ENCODE measurements at places on chromosomes 7 and 10. TPM values are rescaled to one million over a fixed set of nuclear protein-coding genes. Genes with fewer than 3 reads are reported as not detected.

DNA sequence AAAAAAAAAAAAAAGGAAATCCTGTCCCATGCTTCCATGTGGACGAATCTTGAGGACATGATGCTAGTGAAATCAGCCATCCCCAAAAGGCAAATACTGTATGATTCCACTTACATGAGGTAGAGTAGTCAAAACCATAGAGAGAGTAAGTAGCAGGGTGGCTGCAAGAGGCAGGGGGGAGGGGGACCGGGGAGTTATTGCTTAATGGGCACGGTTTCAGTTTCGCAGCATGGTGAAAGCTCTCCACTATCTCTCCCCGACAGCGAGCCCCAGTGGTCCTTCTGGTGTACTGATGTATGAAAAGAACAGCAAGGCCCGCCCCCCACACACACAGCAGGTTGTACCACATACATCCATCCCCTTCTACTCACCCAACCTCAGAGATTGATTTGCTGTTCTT is 32.8 kb downstream of the NOD1 start:
- H3K4me1 ChIP-seq, result no peaks in the 10 kb centered on the region
- H3K27ac ChIP-seq, result no peak overlapping the region
- H3K4me3 ChIP-seq, result no peak overlapping the region
- H3K27me3 ChIP-seq, result no peaks in the 10 kb centered on the region
- DNase-seq, result peak; percentile 66

DNA sequence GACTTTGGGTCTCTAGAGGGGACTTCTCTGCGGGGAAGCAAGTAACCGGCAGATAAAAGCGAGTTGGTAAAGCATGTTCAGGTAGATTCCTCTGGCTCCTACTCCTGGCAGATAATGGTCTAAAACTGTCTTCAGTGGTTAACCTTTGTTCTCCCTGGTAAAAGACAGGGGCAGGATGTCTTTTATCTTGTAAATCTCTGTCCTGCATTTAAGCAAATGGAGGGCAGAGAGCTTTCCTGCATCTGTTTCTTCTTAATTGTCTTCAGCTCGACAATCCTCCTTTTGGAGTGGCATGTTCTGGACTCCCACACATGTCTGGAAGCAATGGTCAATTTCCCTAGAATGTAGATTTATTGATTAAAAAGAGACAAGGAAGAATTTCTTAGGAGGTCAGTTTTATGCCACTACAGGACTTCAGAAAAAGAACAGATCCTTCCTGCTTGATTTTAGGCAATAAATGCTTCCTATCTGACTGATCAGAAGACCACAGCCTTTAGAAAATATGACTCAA is 16.6 kb downstream of the C7orf33 start:
- no peak overlapping the region for H3K4me3 ChIP-seq
- H3K4me1 ChIP-seq, result no peaks in the 10 kb centered on the region
- H3K36me3 ChIP-seq, result no peaks in the 10 kb centered on the region

- H3K27ac ChIP-seq, result peak overlapping the region; percentile 16
- no peaks in the 10 kb centered on the region for H3K27me3 ChIP-seq
- H3K36me3 ChIP-seq, result no peaks in the 10 kb centered on the region
- H3K4me1 ChIP-seq, result peaks cover 36% of the 10 kb centered on the region
Measured at GRCh38 chr10:97538839-97539238, 33.7 kb upstream of the ANKRD2 start.

The HECTD2 gene
- total RNA-seq, result 10.3 TPM

- H3K36me3 ChIP-seq, result peaks cover 19% of the 10 kb centered on the region
- no peaks in the 10 kb centered on the region for H3K27me3 ChIP-seq
- H3K27ac ChIP-seq, result no peak overlapping the region
- peak; percentile 40 for DNase-seq
- H3K4me1 ChIP-seq, result no peaks in the 10 kb centered on the region
Measured at GRCh38 chr10:100232101-100232500, 2.7 kb upstream of the CHUK start.

The NUTM2A gene
- total RNA-seq, result under 0.01 TPM

- no peak for DNase-seq
- no peak overlapping the region for H3K27ac ChIP-seq
- H3K4me1 ChIP-seq, result no peaks in the 10 kb centered on the region
- H3K27me3 ChIP-seq, result no peaks in the 10 kb centered on the region
- no peaks in the 10 kb centered on the region for H3K36me3 ChIP-seq
- no peak overlapping the region for H3K4me3 ChIP-seq
Measured at GRCh38 chr7:39720586-39720985, 97.2 kb downstream of the RALA start.

The TSPAN33 gene
- total RNA-seq, result 0.36 TPM

DNA sequence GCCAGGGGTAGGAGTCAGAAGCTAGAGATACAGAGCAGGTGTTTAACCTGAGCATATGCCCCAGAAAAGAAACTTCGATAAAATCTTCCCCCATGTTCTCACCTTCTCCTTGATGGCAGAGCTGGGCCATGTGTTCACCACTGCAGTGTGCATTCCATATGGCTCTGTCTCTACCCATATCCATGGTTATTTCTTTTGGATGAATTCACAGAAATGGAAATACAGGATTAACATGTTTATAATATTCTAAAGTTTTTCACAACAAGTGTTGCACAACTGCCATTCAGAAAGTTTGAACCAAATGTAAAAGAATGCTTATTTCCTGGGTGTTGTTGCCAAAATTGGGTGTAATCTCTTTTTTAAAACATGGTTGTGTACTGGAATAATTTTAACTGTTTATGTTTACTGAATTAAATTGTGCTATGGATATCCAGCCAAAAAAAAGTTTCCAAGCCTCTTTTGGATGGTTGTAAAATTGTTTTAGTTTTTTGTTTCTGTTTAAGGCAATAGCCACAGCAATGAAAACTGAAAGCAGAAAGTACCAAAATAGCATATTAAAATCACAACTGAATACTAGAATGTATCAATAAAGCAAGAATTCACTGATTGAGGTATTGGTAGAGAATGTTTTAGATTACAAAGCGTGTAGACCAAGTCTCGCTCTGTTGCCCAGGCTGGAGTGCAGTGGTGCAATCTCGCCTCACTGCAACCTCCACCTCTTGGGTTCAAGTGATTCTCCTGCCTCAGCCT is 19.9 kb upstream of the CCNY start:
- peak overlapping the region; percentile 46 for H3K27ac ChIP-seq
- H3K36me3 ChIP-seq, result peaks cover 18% of the 10 kb centered on the region
- H3K27me3 ChIP-seq, result no peaks in the 10 kb centered on the region

GRCh38 chr10:15858861-15859281 is 1.4 kb downstream of the MINDY3 start:
- H3K4me3 ChIP-seq, result no peak overlapping the region
- no peak overlapping the region for H3K27ac ChIP-seq
- no peaks in the 10 kb centered on the region for H3K27me3 ChIP-seq
- no peak for DNase-seq
- no peaks in the 10 kb centered on the region for H3K36me3 ChIP-seq

DNA sequence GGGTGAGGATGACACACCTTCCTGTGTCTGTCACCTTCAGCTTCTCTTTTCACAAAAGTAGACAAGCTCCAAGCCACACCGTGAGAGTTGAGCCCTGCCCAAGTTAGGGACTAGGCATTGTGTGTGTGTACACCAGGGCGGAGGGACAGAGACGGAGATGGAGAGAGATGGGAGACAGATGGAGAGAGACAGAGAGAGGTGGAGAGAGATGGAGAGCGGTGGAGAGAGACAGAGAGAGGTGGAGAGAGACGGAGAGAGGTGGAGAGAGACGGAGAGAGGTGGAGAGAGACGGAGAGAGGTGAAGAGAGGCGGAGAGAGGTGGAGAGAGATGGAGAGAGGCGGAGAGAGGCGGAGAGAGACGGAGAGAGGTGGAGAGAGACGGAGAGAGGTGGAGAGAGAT is 207.0 kb downstream of the DNAJB6 start:
- H3K27ac ChIP-seq, result no peak overlapping the region
- H3K36me3 ChIP-seq, result no peaks in the 10 kb centered on the region
- H3K27me3 ChIP-seq, result no peaks in the 10 kb centered on the region
- DNase-seq, result no peak

The CEP55 gene
- 30.8 TPM for total RNA-seq

The PDE6C gene
- total RNA-seq, result not detected

GRCh38 chr10:4651404-4652037 is 174.5 kb upstream of the AKR1E2 start:
- H3K27me3 ChIP-seq, result no peaks in the 10 kb centered on the region
- H3K4me3 ChIP-seq, result no peak overlapping the region
- DNase-seq, result no peak
- no peaks in the 10 kb centered on the region for H3K36me3 ChIP-seq

- DNase-seq, result no peak
- no peaks in the 10 kb centered on the region for H3K27me3 ChIP-seq
- H3K36me3 ChIP-seq, result no peaks in the 10 kb centered on the region
- H3K4me1 ChIP-seq, result no peaks in the 10 kb centered on the region
- H3K27ac ChIP-seq, result no peak overlapping the region
- no peak overlapping the region for H3K4me3 ChIP-seq
Measured at GRCh38 chr10:72630144-72630543, 4.3 kb upstream of the MICU1 start.

DNA sequence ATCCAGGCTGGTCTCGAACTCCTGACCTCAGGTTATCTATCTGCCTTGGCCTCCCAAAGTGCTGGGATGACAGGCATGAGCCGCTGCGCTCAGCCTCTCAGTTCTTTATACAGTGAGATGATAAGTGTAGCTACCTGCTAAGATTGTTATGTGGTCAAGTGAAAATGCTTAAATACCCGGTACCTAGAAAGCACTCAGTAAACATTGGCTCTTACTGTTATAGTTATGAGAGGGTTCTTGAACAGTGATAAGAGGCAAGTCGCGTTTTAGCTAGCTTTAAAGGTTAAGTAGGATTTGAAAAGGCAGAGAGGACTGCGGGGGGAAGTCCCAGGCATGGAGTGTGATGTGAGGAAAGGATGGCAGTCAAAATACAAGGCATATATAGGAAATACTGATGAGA is 4.5 kb downstream of the ZKSCAN1 start:
- peaks cover 2% of the 10 kb centered on the region for H3K4me1 ChIP-seq
- no peak overlapping the region for H3K4me3 ChIP-seq

All from IMR-90 (cell line).